BE2C (cell line): ENCODE measurements at places on chromosomes 13 and 19.

DNA sequence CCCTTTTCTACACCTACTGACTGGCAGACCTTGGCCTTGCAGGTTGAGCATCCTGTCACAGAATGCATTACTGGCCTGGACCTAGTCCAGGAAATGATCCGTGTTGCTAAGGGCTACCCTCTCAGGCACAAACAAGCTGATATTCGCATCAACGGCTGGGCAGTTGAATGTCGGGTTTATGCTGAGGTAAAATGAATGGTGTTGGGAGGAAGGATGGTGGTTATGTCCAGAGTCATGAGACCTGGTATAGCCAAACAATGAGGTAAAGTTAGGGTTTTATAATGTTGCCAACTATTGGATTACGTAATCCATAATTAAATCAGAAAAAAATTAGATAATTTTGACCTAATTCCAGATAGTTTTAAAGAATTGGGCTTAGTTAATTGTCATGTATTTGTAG lies 212.5 kb downstream of the PCCA start:
- DNase-seq: peak; percentile 73

GRCh38 chr19:23343434-23344010 lies 51.7 kb downstream of the ZNF91 start:
- DNase-seq: no peak

GRCh38 chr19:39194832-39195542 lies 1.8 kb upstream of the NCCRP1 start:
- DNase-seq: no peak

DNA sequence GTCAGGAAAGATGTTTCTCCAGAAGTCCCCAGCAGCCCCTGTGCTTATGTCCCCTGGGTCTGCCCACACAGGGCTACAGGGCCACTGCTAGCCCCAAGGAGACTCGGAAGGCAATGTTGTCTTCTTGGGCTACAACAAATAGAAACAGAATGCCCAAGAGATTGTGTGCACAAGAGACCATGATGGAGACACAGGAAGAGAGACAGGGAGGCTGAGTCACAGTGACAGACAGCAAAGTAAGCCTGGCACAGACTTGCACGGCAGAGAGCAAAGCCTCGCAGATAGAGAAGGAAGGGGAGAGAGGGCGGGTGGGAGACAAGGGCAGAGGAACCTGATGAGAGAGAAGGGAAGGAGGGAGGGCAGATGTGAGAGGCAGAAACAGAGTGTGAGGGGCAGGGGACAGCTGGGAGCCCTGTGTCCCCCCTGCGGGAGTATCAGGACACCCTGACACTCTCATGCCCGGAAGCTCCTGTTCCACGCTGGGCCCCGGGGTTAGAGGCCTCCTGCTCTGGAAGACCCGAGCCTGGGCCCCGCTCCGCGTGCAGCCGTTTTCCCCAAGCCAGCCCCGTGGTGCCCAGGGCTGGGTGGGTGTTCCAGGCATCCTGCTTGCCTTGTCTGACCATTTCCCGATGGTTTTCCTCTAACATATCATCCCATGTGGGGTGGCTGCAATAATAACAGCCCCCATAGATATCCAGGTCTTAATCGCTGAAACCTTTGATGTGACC lies 2.7 kb upstream of the PLA2G4C start:
- no peak for DNase-seq

GRCh38 chr13:49113526-49114286 lies 106.4 kb upstream of the MLNR start:
- DNase-seq: no peak

DNA sequence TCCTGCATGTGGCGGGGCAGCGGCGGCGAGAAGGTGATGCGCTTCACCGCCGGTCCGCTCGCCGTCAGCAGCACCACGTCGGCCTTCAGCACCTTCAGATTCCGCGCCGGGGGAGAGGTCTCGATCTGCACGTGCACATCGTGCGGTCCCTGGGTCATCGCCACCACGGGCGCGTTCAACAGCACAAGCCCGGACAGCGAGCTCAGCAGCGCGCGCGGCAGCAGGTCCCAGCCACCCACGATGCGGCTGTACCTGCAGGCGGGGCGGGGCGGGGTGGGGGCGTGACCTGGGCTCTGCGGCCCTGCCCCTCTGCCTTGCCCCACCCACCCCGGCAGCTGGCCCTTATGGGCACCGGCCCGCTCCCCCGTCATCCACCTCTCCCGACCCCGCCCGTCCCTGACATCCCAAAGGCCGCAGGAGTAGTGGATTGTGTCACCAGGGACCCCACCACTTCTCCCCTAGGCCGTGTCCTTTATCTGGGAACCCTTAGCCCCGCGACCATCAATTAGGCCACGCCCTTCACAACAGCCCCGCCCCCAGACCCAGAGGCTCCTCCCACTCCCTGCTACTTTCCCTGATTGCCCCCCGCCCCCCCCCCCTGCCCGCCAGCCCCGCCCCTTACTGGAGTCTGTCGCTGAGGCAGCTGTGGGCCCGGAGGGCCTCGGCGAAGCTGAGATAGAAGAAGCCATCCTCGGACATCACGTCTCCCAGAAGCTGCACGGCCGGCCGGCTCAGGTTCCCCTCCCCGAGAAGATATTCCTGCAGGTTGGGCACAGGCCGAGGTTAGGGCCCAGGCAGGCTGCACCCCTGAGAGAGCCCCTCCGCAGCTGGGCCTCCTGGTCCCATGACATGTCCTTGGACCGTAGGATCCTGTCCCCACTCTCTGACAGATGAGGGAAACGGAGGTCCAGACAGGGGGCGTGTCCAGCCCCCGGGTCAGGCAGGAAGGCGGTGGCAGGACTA lies 6.1 kb downstream of the IL4I1 start:
- peak; percentile 82 for DNase-seq
